ENCODE measurements at places on chromosomes 5 and 9.

- DNase-seq = no peak
These were observed 19.6 kb downstream of the ADAMTSL2 start for GRCh38 chr9:133553973-133554713.

- DNase-seq = no peak
These were observed 530 bp downstream of the RAPGEF1 start for GRCh38 chr9:131739133-131739958.

DNA sequence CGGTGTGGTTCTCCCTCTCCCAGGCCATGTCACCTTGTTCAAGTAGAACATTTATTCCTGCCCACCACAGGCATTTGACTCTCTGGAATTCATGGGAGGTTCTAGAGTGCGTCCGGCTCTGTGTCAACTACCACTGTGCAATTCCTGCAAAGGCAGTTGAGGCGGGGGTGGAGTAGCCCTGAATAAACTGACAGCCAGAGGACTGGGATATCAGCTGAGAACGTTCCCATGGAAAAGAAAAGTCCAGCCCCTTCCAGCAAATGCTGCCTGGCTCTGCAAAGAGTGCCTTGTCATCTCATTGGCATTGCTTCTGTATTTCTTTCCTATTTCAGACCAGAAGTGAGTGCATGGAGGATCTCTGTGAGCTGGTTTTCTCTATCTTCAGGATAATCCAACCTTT lies 18.9 kb upstream of the MEGF9 start:
- no peak for DNase-seq

DNA sequence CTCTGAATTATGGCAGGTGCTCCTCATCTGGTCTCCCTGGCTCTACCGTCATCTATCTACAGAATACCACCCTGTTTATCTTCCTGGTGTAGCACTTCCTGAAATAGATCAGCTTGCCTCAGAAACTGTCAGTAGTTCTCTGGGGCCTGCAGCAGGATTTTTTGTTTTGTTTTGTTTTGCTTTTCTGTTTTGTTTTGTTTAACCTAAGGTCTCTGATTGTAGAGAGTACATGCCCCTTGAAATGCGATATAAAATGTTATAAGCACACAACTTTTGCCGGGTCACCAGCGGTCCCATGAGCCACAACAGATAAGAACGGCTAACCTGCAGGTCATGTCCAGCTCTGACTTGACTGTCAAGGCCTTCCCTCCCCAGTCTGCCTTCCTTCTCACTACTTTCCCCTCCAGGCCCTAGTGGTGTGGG lies 26.6 kb upstream of the CREBRF start:
- no peak for DNase-seq

GRCh38 chr9:121785673-121786542 lies 134.5 kb downstream of the DAB2IP start:
- no peak for DNase-seq

DNA sequence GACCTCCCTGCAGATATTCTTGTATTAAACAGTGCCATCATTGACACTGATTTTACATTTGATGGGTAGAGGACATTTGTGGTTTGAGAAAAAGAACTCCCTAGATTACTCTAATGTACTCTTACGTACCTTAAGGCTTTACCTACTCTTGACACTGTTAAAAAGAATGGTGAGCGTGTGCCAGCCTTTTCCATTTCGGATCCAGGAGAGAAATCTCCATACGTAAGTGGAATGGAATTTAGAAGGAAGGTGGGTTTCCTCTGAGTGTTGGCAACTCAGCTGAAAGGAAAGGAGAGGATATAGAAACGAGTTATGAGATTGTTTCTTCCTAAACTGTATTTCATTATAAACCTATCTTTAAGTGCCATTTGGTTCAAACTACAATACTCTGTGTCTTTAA lies 40.9 kb downstream of the TNPO1 start:
- no peak for DNase-seq

GRCh38 chr9:127917603-127918002 lies 762 bp upstream of the ST6GALNAC4 start:
- DNase-seq = no peak

DNA sequence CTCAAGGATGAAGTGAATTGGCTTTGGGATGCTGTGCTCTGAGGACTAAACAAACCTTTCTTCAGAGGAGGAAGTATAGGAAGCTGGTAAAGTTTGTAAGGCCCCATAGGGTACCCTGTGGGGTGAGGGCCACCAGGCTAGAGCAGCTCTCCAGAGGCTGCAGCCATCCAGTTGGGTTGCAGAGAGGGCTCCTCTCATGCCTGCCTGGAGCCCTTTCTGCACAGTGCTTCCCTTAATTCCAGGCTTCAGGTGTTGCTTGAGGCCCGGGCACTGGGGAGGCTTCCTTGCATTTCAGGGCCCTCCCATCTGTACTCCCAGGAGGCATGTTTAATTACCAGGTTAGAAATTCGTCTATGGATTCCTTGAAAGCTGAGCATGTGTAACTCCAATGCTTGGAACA lies 95.3 kb upstream of the FSTL4 start:
- no peak for DNase-seq

DNA sequence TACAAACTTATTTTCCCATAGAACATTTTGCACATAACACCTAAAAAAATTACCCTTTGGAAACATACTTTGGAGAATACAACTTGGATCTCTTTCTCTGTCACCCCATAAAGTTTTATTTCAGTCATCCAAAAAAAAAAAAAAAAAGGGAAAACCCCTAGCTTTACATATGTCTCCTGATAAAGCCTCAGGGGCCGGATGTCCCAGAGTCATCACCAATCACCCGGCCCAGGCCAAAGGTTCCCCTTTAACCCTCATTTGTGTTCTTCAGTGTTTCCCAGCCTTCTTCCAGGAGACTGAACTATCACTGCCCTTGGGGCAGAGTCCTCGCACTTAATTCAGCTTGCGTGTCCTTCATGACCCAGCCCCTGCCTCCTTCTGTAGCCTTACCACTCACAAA lies 28.8 kb downstream of the ANXA6 start:
- no peak for DNase-seq

GRCh38 chr5:58735637-58736036 lies 152.8 kb downstream of the RAB3C start:
- DNase-seq = no peak

DNA sequence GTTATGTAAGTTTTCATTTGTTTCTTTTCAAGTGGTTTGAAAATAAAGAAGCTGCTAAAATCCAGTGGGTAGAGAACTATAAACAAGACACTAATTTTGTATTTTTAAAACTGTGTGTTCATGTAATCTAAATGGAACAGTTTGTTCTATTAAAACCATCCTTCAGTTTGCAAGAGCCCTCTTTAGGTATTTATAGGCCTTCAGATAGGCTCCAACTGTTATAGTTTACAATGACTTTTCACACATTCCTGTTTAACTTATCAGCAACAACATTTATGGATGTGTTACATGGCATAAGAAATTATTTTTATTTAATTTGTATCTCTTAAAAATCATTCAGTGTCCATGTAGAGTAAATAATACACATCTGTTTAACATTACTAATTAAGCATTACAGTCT lies 126.7 kb upstream of the SLCO6A1 start:
- no peak for DNase-seq

DNA sequence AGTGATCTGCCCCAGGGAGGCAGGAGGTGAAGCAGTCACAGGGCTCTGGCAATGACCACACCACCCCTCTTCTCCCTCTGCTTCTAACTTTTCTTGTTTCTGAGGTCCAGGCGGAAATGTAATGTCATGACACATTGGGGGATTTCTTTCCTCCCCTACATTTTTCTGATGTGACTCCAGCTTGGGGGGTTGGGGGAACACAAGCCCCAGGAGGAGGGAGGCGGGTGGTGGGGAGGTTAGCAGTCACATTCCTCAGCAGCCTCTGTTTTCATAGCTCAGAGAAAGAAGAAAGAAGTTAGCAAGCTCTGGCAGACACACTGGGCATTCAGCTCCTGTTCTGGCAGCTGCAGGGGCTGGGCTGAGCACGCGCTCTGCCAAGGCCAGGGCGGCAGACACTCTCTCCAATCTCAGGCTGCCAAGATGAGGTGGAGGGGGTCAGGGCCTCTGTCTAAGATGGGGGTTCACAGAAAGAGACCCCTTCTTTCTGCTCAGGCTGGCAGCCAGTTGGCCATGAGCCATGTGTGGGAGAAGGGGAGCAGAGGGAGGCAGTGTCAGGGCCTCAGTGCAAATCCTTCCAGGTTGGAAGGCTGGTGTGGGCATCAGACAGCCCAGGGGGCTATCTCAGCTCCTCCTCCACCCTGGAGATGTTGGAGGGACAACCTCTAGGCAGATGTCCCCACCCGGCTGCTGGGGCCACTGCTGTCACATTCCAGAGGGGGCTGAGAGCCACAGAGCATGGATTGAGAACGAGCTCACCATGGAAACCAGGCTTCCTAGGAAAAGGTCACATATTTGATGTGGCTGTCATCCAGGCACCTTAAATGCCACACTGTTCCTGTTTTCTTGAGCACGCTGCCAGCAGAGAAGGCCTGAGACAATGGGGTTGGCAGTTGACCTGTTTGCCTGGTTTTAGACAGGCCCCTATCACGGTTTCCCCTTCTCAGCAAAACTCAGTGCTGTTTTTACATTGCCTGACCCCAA lies 20.1 kb upstream of the PFDN1 start:
- DNase-seq = no peak

- DNase-seq = no peak
These were observed 107.4 kb downstream of the TUSC1 start for GRCh38 chr9:25570802-25571201.

Data from renal cortex interstitium (tissue), 15 donors.